ENCODE measurements at places on chromosomes 6 and 20.

GRCh38 chr6:52650941-52651340, 20.0 kb upstream of the TMEM14A start:
- no peak for DNase-seq

DNA sequence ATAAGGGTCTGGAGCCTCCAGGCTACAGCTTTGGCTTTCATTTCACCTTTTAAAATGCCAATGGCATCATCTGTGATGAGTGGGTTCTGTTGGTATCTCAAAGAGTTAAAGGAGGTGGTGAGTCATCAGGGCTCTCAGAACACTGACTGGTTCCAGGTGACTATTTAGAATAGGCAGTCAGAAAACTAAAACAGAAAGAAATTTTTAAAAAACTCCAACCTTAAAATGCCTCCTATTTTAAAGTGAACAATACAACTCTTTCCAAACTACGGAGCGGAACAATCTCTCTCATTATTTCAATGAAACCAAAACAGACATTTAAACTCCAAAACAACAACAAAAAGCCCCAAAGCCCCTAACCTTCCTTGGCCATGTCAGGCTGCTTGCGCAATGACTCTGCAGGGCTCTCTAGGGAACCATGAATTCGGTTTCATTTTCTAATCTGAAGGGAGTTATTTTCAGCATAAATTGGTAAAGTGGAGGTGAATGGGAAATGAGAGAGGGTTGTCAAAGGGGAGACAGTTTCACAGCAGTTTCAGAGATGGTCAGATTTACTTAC, 194.9 kb downstream of the KIF6 start:
- no peak for DNase-seq

DNA sequence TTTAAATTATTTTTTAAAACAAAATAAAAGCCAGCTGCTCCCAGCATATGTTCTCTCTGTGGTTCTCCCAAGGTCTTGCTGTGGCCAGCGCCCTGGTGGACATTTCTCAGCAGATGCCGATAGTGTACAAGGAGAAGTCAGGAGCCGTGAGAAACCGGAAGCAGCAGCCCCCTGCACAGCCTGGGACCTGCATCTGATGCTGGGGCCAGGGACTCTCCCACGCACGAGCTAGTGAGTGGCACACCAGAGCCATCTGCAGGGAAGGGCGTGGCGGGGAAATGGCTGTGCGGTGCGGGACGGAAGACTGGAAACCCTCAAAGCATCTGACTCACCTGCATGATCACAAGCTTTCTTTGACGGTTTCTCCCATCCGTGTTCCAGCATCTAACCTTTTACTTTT, 16.5 kb downstream of the GFRA4 start:
- no peak for DNase-seq

GRCh38 chr20:13813910-13814309, 29.1 kb downstream of the NDUFAF5 start:
- DNase-seq, result no peak

- DNase-seq, result no peak
Measured at GRCh38 chr6:169784821-169785340, 33.5 kb downstream of the ERMARD start.

DNA sequence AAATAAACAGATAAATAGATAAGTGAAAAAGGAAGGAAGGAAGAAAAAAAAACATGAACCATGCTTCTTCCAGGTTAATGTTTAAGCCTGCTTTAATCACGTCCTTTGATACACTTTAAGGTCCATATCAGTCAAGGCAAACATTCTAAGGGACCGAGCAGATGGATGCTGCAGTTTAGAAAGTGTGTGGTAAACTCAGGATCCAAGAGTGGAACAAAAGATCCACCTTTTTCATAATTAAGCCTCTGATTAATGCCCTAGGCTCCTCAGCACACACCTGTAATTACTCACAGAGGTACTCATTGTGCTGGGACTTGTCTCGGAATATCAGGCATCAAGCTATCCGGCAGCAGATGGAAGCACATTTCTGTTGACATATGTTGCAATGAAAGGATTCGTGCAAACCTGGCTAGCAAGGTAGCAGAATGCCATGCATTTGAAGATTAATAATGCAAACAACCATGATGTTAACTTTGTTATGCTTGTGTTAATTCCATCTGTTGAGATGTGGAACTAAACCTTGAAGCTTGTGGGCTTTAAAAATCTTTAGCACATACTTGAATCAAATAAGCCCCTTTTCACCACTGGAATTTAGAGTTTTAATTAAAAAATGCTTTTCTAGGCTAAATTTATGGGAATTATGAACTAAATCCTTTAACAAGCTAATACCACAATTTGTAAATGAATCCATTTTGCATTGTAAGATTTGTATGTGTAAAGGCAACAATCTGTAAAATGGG, 163.7 kb downstream of the RALGAPA2 start:
- DNase-seq, result no peak

DNA sequence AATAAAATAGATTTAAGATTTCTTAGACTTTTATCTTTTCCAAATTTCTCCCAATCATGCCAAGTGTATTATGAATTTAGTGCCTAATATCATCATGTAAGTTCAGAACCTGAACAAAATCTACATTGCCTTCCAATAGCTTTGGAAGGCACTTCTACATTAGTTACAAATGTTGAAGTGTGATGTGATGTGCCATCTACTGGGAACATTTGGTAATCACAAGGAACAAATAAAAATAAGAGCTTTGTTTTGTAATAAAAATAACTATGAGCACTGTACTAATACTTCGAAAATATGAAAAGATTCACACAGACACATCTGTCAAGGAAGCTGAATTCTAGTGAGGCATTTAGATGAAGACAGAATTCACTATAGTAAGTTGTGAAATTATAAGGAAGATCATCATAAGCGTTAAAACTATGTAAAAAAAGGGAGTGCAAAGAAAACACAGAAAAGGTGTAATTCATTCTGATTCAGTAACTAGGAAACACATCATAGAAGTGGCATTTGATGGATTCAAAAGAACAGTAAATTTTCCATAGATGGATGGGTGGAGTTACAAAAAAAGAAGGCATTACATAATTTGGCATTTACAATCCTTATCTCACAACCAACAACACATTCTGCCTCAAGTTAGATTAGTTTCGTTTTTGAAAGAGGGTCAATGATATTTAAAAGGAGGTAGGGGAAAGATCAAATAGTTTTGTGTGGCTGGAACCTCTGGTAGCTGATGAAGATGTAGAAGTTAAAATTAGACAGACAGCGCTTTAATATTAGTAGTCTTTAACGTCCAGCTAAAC, 161.0 kb downstream of the ASCC3 start:
- no peak for DNase-seq

- no peak for DNase-seq
Measured at GRCh38 chr20:48679011-48679410, 148.8 kb downstream of the PREX1 start.

GRCh38 chr6:30029588-30029987, 31.5 kb upstream of the POLR1H start:
- DNase-seq, result no peak

DNA sequence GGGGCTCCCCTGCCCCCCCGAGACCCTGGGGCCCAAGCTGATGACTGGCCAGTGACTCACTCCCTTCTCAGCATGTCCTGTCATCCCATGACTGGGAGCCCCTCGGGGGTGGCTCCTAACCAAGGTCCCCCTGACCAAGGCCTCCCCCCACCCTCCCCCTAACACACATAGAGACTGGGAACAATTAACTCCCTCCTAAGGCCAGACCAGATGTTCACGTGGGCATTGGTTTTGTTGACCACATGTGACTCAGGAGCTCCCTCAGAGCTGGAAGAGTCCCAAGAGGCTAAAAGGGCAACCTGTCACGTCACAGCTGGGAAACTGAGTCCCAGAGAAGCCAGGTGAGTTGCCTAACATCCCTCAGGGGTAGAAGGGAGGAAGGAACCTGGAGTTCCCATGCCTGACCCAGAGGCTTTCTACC, 10.6 kb upstream of the CCN5 start:
- no peak for DNase-seq

GRCh38 chr6:2732503-2733089, 18.1 kb downstream of the MYLK4 start:
- no peak for DNase-seq

DNA sequence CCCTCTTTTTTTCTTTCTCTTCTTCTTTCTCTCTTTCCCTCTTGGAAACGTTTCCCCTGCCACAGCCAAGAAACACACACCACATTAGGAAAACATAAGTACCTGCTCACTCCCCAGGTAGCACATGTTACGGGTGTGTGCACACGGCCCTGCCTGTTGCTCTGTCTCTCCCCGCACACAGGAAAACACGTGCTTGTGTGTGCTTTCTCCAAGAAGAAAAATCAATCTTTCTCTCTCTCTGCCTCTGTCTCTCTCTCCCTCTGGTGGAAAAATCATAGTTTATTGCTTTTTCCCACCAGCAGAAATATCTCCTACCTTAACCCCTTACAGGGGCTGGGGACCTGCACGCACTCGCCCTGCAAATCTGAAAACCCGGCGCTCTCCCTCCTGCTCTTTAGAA, 102.3 kb downstream of the EDN3 start:
- no peak for DNase-seq

DNA sequence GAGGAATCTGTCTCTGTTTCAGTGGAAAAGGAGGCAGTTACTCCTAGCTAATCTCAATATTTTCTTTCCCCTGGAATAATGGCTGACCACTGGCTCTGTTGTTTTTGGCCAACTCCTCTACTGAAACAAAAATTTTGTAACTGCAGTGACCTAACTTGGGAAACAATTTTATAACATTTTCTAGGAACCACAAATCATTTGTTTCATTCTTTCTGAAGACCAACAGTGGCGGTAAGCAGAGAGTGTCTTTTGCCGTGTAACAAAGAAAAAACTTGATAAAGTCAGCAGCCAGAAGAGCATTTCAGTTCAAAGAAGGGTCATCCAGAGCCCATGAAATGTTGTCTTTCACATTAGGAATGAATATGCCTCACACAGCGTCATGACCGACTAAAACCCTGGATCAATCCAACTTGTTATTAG, 11.8 kb upstream of the BFSP1 start:
- DNase-seq, result no peak

- DNase-seq, result no peak
Measured at GRCh38 chr20:7696311-7696710, 243.9 kb downstream of the HAO1 start.

DNA sequence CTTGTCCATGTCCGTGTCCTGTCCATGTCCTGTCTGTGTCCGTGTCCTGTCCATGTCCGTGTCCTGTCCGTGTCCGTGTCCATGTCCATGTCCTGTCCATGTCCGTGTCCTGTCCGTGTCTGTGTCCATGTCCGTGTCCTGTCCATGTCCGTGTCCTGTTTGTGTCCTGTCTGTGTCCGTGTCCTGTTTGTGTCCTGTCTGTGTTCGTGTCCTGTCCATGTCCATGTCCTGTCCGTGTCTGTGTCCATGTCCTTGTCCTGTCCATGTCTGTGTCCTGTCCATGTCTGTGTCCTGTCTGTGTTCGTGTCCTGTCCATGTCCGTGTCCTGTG, 55.0 kb upstream of the BHLHE23 start:
- no peak for DNase-seq

DNA sequence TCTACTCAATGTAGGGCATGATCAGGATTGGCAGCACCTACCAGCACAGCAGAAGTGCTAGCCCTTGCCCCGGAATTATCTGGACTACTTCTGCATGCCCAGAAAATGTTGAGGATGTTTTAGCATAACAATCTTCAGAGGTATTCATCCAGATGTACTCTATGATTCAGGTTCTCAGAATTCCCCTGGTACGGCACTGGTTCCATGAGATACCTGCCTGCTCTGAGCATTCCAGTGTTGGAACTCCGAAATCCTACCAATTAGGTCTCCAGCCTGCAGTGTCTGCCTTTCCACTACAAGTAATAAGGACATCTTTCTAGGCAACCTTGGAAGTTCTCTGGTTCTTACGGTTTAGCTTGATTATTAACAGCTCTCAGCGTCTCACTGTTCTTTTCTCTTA, 554.5 kb downstream of the HACE1 start:
- DNase-seq, result no peak

DNA sequence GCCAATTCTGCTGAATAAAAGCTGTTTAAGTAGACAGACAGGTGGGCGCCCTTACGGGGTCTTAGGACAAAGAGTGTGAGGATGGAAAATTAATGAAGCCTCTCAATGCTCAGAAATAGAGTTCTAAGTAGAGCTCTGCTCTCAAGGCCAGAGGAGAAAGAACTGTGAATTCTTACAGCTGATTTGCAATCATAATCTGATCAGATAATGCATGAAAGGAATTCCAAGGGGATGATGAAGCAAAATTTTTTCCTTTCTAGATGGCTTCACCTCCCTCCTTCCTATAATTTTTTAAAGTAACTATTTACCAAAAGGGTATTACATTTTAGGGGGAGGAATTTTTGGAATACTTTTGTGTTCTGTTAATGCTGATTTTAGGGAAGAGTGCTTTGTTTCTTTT, 308.1 kb upstream of the HS3ST5 start:
- DNase-seq, result no peak

GRCh38 chr6:140538926-140539325, 1164.5 kb upstream of the CITED2 start:
- no peak for DNase-seq

DNA sequence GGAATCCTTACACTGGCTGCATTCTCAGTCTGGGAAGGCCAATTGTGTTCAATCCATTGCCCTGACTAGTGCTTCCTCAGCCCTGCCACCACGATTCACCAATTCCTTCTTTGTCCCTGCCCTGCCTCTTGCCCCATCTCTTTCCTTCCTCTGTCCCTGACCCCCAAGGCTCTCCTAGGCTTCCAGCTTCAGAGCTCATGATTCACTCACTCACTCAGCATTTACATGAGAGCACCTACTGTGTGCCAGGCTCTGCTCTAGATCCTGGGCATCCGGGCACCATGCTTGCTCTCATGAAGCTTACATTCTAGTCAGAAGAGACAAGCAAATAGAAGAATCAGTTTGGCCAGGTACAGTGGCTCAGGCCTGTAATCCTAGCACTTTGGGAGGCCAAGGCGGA, 489.5 kb upstream of the JARID2 start:
- DNase-seq, result no peak

- DNase-seq, result no peak
Measured at GRCh38 chr6:46338131-46338530, 153.1 kb downstream of the RCAN2 start.

DNA sequence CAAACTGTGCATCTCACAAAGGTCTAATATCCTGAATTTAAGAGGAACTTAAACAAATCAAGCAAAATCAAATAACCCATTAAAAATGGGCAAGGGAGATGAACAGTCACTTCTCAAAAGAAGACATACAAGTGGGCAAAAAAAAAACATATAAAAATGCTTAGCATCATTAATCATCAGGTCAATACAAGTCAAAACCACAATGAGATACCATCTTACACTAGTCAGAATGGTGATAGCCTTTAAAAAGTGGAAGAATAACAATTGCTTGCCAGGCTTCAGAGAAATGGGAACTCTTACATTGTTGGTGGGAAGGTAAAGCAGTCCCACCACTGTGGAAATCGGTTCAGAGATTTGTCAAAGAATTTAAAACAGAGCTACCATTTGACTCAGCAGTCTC, 646.7 kb upstream of the PTCHD4 start:
- no peak for DNase-seq

GRCh38 chr6:159985296-159985945, 16.5 kb downstream of the IGF2R start:
- no peak for DNase-seq

- peak; percentile 77 for DNase-seq
Measured at GRCh38 chr6:2853769-2854395, 12.2 kb upstream of the SERPINB1 start.

Measured in stimulated activated CD4-positive, alpha-beta T cell treated with anti-CD3 and anti-CD28 coated beads, TNF-alpha, amount 100 ng/mL, for 48 hours (primary cell).